ENCODE measurements at places on chromosomes 13 and 19.

GRCh38 chr13:40026174-40026585, 370.7 kb downstream of the COG6 start:
- DNase-seq, result no peak

- DNase-seq, result no peak
These were observed 56.9 kb upstream of the KCTD4 start for GRCh38 chr13:45257638-45258333.

DNA sequence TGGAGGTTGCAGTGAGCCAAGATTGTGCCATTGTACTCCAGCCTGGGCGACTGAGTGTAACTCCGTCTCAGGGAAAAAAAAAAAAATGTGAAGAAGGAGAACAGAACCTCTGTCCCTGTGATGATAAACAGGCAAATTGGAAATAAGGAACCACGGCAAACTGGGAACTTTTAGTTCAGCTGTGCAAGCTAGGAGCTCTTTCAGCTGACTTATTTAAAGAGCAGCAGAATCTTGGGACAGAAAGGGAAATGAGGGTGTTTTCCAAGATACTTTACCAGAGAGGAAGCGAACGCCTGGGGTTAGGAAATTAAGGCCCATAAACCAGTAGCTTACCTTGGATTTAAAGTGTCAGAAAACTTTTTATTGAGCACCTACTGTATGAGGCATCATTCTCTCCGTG, 3.0 kb upstream of the UPF1 start:
- DNase-seq, result no peak

- DNase-seq, result no peak
These were observed 546.2 kb downstream of the SLITRK5 start for GRCh38 chr13:88217372-88217771.

GRCh38 chr13:50512474-50513299, 330.8 kb downstream of the DLEU7 start:
- no peak for DNase-seq

DNA sequence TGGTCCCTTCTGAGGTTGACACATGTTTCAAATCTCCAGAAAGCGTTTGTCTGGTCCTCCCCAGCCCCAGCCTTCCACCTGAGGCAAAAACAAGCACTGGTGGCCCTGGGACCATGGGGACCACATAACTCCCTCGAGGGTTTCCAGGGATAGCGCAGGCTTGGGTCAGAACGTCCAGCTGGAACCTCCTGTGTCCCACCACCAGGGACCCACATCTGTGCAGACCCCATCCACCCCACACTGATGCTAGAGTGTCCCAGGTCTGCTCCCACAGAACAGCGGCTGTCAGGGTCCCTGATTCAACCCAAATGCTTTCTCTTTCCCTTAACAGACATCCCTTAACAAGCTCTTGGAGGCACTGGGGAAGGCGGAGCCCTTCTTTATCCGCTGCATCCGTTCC, 29.6 kb upstream of the USE1 start:
- no peak for DNase-seq

Measured in esophagus muscularis mucosa (tissue), 4 donors.